ENCODE measurements at places on chromosomes 3 and 15. TPM values are rescaled to one million over a fixed set of nuclear protein-coding genes. Genes with fewer than 3 reads are reported as not detected.

The EFCC1 gene
- total RNA-seq, result 0.13 TPM

The ARGFX gene
- not detected for total RNA-seq

The PPM1L gene
- 3.9 TPM for total RNA-seq

The PPARG gene
- not detected for total RNA-seq

The DPPA2 gene
- total RNA-seq, result not detected

The SCG3 gene
- total RNA-seq, result not detected

The LRRC2 gene
- total RNA-seq, result not detected

The FAM81A gene
- 4.6 TPM for total RNA-seq

The ZNF385D gene
- not detected for total RNA-seq

The DNAJA4 gene
- 29.7 TPM for total RNA-seq

Data from activated CD8-positive, alpha-beta T cell treated with anti-CD3 and anti-CD28 coated beads, Interleukin-2, amount 10 ng/mL, durations not matched to agents 7 days and 5 days (primary cell).